Calu3 (cell line): ENCODE measurements at places on chromosomes 7 and 10. TPM values are rescaled to one million over a fixed set of nuclear protein-coding genes. Genes with fewer than 3 reads are reported as not detected.

DNA sequence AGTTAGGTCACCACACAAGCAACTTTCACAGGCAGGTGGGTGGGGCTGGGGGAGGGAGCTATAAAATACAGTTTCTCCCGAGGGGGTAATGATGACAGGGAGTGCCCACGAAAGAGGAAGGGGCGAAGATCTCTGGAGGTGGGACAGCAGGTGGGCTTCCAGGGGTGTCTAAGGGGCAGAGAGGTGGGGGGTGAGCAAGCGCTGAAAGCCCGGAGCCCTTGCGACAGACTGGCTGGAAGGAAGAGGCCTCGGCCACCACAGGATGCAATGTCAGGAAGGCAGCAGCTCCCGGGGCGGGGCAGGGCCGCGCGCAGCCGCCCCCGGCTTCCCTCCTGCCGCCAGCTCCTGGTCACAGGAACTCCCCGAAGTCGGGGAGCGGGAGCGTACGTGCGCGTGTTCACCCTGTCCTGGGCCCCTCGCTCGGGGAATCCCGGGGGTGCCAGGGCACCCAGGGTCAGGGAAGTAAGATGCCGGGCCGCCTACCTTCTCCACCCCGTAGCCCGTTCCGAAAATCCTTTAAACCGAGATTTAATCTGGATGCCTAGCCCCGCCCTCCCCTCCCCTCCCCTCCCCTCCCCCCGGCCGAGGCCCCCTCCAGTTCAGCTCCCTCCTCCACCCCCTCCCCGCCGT is 105.2 kb upstream of the PPIF start:
- peak overlapping the region; percentile 65 for H3K4me3 ChIP-seq
- H3K36me3 ChIP-seq, result no peaks in the 10 kb centered on the region
- peaks cover 34% of the 10 kb centered on the region for H3K4me1 ChIP-seq
- H3K27ac ChIP-seq, result no peak overlapping the region
- peak; percentile 57 for DNase-seq
- H3K27me3 ChIP-seq, result no peaks in the 10 kb centered on the region

DNA sequence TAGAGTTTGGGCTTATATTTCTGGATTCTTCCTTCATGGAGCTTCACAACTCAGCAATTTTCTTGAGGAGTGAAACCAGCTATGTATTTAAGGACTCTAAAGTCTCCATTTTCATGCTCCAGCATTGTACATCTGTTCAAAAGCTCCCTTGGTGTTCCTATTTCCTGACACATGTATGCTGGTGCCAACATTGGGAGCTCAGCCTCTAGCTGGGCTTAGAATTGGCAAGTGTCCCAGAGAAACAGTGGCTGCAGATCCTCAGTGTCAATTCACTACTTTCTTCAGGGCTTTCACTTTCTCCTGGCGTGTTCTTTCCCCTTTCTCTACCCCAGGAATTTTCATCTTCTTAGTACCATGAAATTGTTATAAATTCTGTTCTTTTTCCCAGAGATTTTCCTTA is 103.1 kb downstream of the ZNF467 start:
- DNase-seq, result no peak
- peaks cover 73% of the 10 kb centered on the region for H3K27me3 ChIP-seq
- no peak overlapping the region for H3K27ac ChIP-seq
- H3K36me3 ChIP-seq, result no peaks in the 10 kb centered on the region
- H3K4me1 ChIP-seq, result peaks cover 11% of the 10 kb centered on the region
- H3K4me3 ChIP-seq, result no peak overlapping the region

- H3K27me3 ChIP-seq, result no peaks in the 10 kb centered on the region
- H3K27ac ChIP-seq, result no peak overlapping the region
- H3K4me1 ChIP-seq, result no peaks in the 10 kb centered on the region
- H3K36me3 ChIP-seq, result peaks cover 37% of the 10 kb centered on the region
- no peak overlapping the region for H3K4me3 ChIP-seq
These were observed 10.6 kb downstream of the CPSF4 start for GRCh38 chr7:99449326-99449725.

KAZALD1 gene
- 1.7 and 1.8 TPM in 2 replicates for total RNA-seq

GBX1 gene
- total RNA-seq, result not detected in 2 replicates
